ENCODE measurements at places on chromosomes 3 and 15.

DNA sequence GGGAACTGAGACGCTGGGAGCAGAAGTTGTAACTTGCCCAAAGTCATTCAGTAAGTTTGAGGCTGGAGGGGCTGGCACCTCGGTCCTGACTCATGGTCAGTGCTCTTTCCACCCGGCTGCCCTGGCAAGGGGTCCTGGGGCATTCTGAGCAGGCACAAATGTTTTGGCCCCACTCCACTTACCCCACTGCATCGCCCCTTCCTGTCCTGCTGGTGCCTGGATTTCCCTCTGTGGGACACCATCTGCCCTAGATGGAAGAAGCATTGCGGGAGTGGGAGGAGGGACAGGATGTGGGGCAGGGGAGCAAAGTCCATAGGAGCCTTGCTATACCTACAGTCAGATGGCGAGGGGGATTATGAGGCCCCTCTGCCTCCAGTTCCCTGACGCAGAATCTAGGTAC lies 4.5 kb downstream of the CORO2B start:
- DNase-seq, result no peak

DNA sequence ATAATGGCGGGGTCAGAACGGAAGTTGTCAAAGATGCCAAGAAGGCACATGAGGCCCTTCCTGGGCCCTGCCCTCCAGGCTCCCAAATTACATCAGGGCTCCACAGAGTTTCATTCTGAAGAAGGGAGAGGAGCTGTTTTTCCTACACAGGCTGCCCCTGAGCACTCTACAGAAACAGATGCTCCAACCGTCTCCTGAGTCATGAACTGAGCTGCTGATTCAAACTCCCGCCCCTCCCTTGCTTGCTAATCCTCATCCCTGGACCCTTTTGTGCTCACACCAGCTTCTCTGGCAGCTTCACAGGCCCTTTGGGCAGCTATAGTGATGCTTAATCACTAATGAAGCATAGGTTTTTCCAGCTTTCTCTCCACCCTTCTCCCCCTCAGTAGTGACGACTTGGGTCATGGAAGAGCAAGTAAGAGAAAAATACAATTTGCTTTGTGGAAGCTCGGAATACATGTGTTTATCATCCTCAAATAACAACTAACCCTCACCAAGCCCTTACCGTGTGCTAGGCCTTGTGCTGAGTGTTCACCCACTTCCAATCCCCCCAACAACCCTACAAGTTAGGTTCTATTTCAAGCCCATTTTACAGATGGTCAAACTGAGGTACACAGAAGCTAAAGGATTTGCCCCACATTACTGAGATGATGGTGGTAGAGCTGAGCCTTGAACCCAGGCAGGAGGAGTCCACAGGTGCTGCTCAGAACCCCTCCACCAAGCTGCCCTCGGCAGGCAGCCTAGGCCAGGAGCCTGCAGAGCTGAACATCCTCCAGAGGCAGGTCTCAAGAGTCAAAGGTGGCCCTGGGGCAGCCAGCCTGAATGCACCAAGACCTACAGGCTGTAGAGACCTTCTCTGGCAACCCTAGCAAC lies 21.9 kb downstream of the MEGF11 start:
- no peak for DNase-seq

DNA sequence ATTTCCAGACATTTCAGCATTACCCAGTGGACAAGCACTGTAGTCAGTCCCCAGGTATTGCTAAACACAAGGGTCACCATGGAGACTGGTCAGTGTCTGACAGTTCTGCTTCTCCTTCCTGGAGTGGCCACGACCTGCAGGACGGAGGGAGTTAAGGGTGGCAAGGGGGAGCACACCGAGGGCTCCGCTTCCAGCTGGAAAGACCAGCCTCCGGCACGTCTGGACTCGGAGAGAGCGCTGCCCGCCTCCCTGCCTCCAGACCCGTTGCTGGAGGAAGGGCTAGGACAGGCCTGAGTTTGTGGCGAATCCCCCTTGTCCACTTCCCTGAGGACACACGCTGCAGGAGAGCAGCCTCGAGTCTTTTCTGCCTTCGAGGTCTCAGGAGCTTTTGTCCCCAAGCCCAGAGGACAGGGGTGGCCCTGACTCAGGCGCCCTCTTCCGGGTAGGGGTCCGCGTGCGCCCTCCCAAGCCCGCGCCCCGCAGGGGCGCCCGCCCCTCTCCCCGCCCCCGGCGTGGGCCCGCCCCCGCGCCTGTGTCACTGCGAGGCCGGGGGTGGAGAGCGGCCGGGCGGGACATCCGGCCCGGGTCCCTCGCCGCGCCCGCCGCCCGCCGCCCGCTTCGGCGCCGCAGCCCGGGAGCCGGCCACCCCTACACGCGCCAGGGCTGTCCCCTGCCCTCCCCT lies at the start of gene CHST14:
CHST14 (plus strand) TSS at position 562 of the 682 bp plus-strand sequence. CDS start 230 bp downstream, outside the sequence.
- DNase-seq, result no peak

DNA sequence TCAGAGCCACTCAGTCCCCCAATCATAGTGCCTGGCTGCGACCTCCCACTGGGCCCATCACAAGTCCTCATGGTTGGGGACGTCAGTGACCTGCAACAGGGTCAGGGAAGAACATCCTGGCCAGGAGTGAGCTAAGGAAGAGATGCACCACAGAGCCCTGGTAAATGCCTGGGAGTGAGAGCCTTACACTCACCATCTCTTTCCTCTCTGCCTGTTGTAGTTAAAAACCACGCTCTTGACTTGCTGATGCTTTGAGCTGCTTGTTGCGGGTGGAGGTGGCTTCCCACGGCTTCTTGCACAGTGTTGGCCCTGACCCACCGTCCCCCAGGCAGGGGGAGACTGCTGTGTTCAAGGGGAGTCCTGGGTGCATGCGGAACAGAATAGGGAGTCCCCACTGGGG lies 91.1 kb upstream of the RGMA start:
- no peak for DNase-seq

DNA sequence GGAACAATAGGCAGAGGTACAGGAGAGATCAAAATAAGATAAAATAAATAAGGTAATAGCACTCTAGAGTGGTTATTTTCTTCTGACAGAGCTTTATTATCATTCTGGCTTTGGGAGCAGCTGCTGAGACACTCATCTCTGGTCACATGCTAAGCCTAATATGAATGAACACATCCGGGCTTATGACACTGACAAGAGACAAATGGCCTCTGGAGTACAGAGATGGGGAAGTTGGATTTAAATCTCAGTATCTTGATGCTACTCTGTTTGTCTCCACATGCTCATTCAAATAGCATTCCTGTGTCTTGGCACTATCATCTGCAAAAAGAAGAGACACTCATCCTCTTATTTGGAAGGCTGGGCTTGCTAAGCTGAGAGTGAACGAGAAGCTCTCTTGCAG lies 55.6 kb downstream of the TMEM45A start:
- DNase-seq, result no peak

GRCh38 chr15:51924156-51925068 lies 47.2 kb downstream of the LEO1 start:
- DNase-seq, result no peak

DNA sequence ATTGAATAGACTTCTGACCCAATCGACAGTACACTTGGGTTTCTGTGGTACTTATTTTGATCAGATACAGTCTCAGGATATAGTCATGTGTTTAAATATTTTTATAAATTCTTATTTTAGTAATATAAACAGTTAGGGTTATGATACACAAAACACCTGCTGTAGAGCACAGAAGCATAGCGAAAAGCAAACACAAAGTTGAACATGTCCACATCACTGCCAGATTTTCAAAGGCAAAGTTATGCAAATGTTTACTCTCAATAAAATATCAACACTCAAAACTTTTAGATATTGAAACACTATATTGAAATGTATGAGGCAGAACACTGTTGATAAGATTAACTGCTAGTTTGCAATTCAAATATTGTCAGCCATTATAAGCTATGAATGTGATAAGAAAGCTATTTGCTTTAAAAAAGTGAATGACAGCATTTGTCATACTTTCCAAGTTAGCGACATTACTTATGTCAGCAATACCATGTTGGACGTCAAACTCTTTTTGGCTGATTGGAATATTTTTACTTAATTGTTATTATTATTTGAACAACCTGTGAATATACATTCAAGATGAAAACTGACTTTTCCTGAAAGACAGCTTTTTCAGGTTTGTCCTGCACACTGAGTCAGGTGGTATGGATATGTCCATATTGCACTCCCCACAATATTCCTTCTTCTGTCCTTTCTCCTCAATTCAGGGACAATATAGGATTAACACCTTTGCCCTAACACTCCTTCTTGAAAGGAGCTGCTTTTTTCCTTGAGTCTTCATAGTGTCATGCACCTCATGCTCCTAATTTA lies 367.1 kb downstream of the EPHA3 start:
- no peak for DNase-seq

DNA sequence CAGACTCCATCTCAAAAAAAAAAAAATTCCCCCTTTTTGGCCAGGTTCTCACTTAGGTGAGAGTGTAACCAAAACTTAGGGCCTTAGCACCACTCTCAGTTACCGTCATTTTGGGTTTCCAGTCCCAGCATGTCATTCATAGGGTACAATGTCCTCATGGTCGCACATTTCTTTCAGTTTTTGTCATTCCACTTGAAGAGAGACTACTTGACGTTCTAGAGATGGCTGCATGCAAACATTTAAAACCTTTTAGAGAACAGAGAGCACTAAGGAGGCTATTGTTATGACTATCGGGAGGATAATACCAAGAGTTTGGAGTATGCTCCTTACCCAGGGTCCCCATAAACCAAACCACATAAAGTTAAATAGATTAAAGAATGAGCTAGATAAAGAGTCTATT lies 37.9 kb upstream of the THUMPD3 start:
- DNase-seq, result no peak

- DNase-seq, result no peak
These were observed 114.0 kb upstream of the OSTN start for GRCh38 chr3:191085091-191085490.

GRCh38 chr3:178382449-178383061 lies 153.7 kb upstream of the KCNMB2 start:
- no peak for DNase-seq

- DNase-seq, result no peak
These were observed 178.2 kb upstream of the EOMES start for GRCh38 chr3:27900316-27900715.

GRCh38 chr3:17399586-17399985 lies 342.8 kb downstream of the TBC1D5 start:
- no peak for DNase-seq

Measured in COLO829 (cell line).